ENCODE measurements at places on chromosomes 6 and 20.
A peak's percentile ranks its signal among the peaks of the same experiment; 100 is the strongest.

- no peak for DNase-seq
Observed at GRCh38 chr6:109291902-109292301, 90.4 kb downstream of the CD164 start.

- no peak for DNase-seq
Observed at GRCh38 chr6:88890394-88890793, 73.0 kb downstream of the RNGTT start.

GRCh38 chr6:11433860-11434259, 103.7 kb upstream of the TMEM170B start:
- DNase-seq, result no peak

DNA sequence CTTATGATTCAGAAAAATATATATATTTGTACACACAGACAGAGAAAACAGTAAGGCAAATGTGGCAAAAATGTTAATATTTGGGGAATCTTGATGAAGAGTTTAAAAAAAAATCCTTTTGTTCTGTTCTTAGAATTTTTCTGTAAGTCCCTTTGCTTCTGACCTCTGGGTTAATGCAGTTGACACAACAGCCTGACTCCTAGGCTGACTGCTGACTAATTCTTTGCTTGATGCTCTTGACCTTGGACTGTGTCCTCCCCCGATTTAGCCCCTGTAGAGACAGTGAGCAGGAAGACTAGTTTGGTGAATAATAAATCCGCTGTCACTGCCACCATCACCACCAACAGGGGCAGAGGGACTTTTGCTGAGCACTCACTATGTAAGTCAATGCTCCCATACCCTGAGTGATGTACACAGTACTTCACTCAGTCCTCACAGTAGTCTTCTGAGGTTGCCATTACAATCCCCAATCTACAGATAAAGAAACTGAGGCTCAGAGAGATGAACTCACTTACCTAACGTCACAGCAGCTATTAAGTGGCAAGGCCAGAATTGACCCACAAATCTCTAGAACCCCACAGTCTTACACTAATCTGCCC, 71.7 kb downstream of the SNX5 start:
- no peak for DNase-seq

GRCh38 chr6:163420289-163420614, 5.7 kb downstream of the QKI start:
- no peak for DNase-seq

GRCh38 chr20:41249411-41250281, 67.9 kb downstream of the ZHX3 start:
- DNase-seq, result no peak

DNA sequence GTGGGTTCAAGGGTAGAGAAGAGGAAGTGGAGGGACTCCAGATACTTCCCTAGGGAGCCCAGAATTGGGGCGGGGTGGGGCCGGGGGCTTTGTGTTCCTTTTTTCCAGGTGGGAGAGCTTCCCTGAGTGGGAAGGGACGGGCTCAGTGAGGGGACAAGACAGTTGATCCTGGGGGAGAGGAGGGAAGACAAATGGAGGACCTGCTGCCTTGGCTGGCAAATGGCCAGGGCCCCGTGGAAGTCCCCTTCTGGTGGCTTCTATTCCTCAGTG, 2.6 kb downstream of the CTSZ start:
- no peak for DNase-seq

- no peak for DNase-seq
Observed at GRCh38 chr6:36924131-36924530, 30.4 kb upstream of the PI16 start.

GRCh38 chr20:13878566-13878965, 93.7 kb downstream of the NDUFAF5 start:
- DNase-seq, result no peak

- no peak for DNase-seq
Observed at GRCh38 chr20:58787211-58788005, 63.3 kb downstream of the GNAS-AS1 start.

DNA sequence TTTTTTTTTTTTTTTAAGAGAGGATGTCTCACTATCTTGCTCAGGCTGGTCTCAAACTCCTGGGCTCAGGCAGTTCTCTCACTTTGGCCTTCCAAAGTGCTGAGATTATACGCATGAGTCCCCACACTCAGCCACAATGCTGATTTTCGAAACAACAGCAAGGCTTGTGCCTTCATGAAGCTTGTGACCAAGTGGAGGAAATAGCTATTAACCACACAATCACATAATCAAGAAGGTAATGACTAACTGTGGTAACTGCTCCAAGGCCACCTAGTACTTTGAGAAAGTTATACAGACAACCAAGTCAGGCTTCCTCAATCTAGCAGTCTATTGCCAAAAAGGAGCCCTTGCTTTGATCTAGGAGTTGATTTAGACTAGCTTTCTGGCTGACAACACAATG, 46.3 kb downstream of the SOD2 start:
- DNase-seq, result no peak

DNA sequence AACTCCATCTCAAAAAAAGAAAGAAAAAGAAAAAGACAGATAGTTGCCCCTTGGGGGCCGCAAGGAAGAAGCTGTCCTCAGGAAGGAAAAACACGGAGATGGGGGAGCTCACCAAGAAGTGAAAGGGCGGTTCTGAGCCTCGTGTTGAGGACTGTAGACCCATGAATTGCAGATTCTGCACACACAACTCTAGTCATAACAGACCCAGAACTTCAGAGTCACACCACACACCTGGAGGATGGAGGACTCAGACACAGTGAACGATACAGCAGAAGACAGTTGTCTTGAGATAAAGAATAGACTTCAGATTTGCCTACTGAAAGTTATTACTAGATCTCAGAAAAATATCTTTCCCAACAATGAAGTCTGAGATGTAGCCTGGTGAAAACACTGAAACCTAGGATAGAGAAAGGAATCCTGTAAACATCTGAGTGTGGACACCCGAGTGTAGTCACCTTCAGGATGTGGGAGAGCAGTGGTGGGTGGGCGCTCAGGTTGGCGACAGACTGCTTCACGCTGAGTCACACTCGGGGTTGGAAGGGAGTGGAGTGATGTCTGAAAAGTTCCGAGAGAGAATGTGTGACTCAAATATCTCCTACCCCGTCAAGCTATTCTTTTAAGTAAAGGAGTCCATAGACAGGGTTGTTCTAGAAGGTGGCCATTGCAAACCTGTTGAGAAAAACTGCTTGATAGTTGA, 88.1 kb downstream of the MAP3K4 start:
- no peak for DNase-seq

DNA sequence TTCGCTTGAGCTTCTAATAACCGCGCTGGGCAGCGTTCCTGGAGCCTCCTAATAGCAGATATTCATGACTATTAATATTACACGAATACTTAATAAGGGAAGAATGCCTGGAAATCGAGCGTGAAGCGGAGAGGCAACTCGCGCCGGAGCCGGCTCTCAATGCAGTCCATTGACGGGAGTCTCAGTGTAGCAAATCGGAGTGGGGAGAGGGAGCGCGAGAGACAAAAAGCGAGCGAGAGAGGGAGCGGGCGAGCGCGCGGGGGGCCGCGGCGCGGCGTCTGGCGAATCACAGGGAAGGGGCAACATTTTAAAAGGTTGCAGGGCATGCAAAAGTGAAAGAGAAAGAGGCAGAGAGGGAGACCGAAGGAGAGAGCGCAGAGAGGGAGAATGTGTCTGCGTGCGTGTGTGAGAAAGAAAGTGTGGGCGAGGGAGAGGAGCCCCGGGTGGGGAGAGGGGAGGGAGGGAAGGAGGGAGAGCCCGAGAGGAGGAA, 2.9 kb downstream of the TFAP2A start:
- peak; percentile 78 for DNase-seq

- no peak for DNase-seq
Observed at GRCh38 chr6:4350567-4351519, 215.5 kb upstream of the ECI2 start.

Measured in LoVo (cell line).